AG08396 (cell line): ENCODE measurements at places on chromosomes 1 and 21.

DNA sequence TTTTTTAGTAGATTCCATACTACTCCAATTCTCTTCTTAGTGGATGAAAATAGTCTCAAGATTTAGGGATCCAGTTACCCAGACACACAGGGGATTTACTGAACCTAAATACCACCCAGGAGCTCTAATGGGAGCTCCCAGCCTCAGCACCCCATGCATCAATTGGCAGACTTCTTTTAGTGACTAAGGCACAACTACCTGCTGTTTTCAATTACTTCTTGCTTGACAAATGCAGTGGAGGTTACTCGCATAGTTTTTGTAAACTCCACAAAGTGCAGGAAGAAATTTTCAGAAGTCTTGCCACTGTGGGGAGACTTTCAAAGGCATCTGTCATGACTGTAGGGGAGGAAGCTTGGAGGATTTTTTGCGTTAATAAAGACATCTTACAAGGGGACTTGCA, 35.5 kb upstream of the MAP10 start:
- DNase-seq, result no peak

DNA sequence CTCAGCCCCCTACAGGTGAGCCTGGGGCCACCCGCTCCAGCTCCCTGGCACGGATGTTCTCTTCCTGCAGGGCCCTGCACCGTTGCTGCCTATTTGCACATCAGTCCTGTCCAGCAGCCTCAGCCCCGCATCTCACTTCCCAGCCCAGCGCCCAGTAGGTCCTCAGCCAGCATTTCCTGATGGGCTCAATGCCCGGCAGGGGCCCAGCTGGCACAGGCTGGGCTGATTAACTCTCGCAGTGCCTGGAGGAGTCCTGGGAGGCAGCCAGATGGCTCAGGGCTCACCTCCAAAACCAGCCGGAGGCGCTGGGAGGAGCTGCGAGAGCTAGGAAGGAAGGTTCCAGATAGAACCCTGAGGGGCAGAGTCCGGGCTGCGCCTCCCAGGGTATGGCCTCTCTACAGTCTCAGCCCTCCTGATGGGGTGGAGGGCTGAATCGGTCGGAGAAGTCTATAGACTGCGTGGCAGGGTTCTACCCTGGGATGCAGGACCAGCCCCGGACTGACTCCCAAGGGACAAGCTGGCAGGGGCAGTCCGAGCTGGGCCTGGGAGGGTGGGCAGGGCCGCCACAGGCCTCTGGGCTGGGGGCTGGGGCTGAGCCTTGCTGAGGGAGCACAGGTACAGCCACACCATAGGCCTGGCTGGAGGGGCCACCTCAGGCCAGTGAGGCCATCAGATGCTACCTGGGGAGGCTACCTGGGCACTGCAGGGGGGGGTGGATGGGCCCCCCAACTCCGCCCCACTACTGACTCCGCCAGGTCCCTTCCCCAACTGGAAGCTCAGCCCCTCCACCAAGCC, 19.2 kb upstream of the CLSTN1 start:
- DNase-seq, result no peak

DNA sequence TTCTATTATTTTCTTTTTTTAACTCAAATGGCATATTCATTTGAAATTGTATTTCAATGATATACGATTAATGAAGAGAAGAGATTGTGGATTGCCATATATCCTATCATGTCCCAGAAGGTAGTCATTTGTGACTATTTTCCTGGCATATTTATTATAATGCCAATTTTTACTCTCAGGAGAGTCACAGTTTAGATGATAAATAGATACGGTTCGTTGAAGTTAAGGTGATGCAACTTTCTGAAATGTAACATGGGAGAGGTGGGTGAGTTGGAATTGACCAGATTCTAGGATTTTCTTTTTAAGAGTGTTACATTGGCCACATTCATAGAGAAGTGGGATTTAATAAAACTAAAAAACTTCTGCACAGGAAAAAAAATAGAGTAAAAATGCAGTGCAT, 1138.5 kb downstream of the NCAM2 start:
- DNase-seq, result no peak

DNA sequence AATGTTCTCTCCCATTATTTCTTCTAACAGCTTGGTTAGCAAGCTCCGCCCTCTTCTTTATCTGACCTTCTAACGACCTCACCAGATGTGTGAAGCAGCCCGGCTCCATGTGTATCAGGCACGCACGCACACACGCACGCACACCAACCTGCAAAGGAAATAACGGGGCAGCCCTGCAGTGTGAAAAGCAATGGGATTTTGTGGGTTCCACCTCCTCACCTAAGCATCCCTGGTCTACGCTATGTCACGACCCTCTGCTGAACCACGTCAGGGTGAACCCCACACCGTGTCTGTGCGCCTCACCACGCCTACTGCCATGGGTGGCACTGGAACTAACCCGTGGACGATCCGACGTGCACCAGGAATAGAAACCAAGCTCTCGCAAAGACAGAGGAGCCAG, 10.4 kb downstream of the SSU72 start:
- no peak for DNase-seq

DNA sequence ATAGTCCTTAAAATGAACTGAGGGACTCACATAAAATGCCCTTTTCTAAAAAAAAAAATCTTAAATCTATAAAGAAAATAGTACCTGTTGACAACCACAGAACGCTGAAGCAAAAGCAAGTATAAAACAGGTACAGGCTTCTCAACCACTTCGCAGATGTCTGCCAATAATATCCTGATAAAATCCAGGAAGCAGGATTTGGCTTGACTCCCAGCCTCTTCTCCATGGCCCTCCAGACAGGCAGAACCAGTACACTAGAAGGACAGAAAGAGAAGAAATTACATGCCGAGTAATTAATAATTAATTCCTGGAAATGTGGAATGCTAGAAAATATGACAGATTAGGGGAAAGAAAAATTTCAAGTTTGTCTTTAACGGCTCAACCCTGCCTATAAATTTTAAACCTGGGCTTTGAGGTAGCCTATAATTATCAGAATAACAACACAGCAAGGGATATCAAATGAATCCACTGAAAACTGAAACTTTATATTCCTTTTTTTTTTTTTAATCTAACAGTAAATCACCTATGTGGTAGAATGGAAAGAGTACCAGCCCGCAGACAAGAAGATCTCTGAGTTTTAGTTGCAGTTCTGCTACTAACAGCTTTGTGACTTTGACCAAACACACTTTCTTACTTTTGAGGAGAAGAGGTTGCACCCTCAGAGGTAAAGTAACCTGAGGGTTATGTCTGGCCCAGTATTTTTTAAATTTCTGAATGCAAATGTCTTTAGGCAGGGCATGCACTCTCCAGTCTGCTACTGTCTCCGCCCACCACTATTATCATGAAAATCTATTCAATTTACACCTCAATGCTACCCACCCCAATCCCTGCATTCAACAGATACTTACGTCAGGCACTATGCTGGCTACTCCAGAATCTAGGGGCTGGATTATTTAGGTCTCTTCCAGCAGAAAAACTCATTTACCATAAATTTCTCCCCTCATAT, 2.7 kb downstream of the KIAA0319L start:
- DNase-seq, result no peak

GRCh38 chr1:117188170-117188815, 22.4 kb downstream of the VTCN1 start:
- peak; percentile 25 for DNase-seq

- DNase-seq, result no peak
Observed at GRCh38 chr1:31574749-31575368, 1.5 kb upstream of the TINAGL1 start.

GRCh38 chr1:15852036-15852827, 4.7 kb downstream of the SPEN start:
- DNase-seq, result no peak
